ENCODE measurements at places on chromosomes 7 and 10.

DNA sequence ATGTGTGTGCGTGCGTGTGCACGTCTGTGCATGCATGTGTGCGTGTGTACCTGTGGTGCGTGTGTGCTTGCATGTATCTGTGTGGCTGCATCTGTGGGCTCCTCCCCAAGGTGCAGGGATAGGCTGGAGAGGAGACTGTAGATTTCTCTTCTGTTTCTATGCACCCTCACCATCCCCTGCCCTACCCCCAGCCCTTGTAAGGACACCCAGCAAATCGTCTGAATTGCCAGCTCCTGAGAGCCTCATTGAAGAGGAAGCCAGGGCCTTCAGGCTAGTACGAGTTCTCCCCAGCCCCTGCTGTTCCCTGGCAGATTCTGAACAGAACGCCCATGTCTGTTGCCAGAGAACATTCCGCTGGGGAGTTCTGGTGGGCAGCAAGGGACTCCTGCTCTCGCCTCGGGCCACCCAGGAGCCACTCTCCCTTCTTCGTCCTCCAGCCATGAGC is 17.0 kb upstream of the TRIM8 start:
- no peak for DNase-seq

- no peak for DNase-seq
Measured at GRCh38 chr7:73919694-73920375, 58.9 kb downstream of the TMEM270 start.

GRCh38 chr7:141511676-141512396 is 39.4 kb upstream of the AGK start:
- no peak for DNase-seq

- DNase-seq, result no peak
Measured at GRCh38 chr7:41879403-41879802, 176.5 kb upstream of the INHBA start.

DNA sequence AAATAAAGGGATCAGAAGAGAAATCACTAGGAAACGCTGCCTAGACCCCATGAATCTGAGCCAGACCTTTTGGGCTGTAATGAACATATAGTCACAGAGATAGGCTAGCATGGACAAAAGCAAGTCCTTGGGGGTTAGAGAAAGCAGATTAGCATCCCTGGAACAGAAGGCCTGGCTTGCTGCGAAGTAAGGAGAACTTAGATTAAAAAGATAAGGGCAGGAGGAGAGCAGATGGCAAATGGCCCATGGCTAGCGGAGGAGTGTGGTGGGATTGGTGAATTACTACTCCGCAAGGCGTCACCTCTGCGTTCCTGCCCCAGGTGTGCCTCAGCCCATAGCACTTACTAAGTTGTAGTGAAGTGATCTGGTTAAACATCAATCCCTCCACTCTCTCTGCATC is 92.3 kb upstream of the ZNF438 start:
- DNase-seq, result no peak

GRCh38 chr7:79182283-79182682 is 271.2 kb downstream of the MAGI2 start:
- no peak for DNase-seq

DNA sequence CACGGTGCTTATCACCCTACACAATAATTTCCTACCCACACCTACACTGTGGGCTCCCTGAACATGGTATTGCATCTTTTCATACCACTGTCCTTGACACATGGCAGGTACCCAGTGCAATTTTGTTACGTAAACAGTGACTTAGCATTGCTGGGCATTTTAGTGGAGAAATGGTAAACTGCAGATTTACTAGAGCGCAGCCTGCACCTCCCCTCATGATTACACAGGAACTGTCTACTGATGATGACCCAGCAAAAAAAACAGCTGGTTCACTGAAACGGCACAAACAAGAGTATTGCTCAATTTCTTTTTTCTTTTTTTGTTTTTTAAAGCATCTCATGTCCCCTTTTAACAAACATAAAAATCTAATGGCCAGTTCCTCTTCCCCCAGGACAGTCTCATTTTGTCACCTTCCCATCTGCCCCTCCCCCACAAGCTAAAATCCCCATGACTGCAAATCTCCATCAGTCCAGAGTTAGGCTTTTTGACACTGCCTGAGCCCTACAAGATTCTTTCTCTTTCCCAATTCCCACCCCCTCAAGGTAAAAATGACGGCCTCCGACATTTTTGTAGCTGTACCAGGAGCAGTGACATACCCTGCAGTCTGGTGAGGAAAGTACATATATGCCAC is 2.8 kb downstream of the ZNF746 start:
- DNase-seq, result no peak

DNA sequence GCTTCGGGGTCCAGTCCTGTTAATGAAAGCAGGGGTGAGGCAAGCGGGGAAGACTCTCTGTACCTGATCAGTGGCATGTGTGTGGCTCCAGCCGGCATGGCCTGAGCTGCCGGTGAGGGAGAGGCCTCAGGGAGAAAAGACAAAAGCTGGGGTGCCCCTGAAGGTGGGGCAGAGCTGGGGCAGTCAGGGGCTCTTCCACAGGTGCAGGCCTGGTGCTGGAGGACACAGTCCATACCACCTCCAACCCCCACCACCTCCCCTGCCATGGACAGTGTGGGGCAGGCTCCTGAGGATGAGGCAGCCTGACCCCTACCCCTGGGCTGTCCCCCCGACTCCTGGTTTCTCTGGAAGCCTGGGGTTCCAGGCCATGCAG is 129.5 kb downstream of the LHPP start:
- DNase-seq, result no peak

DNA sequence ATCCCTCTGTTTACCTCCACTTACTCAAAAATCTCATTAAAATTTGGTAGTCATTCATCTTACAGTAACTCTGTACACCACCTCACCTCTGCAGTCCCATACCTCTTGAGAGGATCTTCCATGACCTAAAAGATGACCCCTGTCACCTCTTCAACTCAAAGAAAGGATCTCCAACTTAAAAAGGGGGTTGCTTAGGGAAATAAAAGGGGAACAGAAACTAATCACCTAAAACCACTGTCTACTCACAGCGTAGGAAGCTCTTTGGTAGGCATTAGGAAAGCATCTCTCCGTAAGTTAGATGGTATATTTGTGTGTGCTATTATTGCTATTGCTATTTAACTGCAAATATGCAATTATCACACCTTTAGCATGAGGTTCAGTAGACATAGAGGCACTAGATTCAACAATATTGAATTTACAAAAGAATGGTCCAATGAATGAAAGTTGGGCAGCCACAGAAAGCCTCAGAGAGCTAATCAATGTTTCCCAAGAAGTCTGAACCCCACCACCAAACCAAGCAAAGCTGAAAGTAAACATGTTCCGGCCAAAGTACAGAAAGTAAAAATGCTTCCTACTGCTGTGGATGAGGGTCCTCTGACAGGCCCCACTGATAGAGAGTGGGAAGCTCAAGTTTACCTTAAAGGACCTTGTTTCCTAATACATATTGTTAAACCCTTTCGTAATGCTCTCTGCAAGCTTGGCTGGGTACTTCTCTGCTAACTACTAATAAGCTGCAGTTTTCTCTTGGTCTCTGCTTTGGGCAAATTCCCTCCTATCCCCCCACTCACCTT is 105.8 kb downstream of the GRM8 start:
- no peak for DNase-seq

GRCh38 chr10:123391275-123392028 is 237.2 kb downstream of the BUB3 start:
- no peak for DNase-seq

GRCh38 chr10:26438534-26439341 is 597 bp downstream of the APBB1IP start:
- no peak for DNase-seq

DNA sequence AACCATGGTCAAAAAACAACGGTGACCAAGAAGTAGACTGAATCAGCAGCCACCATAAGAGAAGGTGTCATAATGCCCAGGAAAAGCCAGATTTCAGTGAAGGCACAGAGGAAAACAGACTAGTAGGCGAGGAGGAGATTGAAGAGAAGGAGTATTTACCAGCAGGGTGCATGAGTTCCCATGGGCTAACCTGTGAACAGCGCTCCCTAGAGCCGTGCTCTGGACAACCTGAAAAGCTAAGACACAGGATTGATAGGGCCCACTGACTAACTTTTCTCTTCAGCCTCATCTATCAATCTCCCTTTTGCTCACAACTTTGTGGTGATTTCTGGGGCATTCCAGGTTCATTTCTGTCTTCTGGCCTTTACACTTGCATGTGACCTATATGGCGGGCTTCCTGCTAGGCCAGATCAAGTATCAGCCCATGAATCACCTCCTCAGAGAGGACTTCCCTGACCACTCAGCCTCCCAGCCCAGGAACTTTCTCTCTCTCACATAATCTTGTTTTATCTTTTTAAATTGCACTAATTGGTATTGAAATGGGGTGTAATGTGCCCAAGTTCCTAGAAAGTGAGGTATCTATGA is 12.8 kb downstream of the ANKRD22 start:
- DNase-seq, result no peak

GRCh38 chr7:155215576-155216325 is 81.9 kb upstream of the INSIG1 start:
- no peak for DNase-seq

GRCh38 chr7:1664711-1665548 is 5.1 kb upstream of the ELFN1 start:
- DNase-seq, result peak; percentile 47

DNA sequence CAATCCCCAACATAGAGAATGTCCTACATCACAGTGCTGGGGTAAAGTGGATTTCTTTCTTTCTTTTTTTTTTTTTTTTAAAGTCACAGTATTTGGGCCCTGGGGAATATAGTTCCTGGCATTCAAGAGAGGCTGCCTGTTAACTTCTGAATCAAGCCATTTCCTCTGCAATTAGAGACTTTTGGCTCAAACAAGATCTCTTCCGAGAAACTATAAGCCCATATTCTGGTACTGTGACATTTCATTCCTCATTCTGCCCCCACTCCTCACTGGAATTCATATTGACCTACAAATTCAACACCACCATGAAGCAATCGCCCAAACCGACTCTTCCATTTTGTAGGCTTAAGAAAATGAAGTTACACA is 187.4 kb downstream of the PHTF2 start:
- DNase-seq, result no peak

GRCh38 chr7:155167706-155168365 is 97.7 kb downstream of the HTR5A start:
- no peak for DNase-seq

- no peak for DNase-seq
Measured at GRCh38 chr10:121614613-121615434, 16.6 kb upstream of the FGFR2 start.

GRCh38 chr7:39631736-39632308 is 8.4 kb downstream of the RALA start:
- DNase-seq, result no peak

DNA sequence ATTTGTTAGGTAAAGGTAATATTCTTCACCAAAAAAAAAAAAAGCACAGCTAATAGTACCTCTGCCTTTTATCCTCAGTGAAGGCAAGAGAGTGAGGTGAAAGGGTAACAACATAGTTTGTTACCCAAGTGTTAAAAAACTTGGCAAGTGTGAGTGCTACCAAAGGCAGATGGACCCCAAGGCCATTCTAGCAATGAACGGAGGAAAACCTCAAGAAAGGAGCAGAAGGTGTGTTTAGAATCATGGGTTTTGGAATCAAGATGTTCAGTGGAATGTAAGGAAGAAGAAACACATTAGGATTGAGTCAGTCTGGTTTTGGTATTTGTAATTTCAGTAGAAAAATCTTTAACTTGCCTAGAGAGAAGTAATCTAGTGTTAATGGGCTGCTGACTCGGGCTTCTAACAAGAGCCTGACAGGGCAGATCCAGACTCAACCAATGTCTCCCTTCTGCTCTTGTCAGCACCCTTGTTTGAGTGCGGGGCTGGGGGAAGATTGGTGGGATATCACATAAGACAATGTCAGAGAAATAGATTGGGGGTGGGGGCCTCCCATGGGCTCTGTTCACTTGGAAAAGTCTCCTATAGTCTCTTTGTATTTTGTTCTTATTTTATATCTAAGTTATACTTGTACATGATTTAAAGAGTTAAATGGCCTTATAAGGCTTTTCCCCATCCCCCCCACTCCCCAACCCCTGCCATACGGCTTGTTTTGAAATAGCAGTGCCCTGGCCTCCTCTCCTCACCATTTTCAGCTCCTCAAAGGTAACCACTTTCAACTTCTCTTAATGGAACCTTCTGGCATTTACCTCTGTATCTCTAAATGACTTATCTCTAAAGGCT is 44.4 kb downstream of the SCD start:
- DNase-seq, result no peak

- DNase-seq, result peak; percentile 5
Measured at GRCh38 chr10:78781251-78781913, 287.4 kb upstream of the ZMIZ1 start.

- DNase-seq, result no peak
Measured at GRCh38 chr7:15234431-15234830, 327.4 kb downstream of the AGMO start.

DNA sequence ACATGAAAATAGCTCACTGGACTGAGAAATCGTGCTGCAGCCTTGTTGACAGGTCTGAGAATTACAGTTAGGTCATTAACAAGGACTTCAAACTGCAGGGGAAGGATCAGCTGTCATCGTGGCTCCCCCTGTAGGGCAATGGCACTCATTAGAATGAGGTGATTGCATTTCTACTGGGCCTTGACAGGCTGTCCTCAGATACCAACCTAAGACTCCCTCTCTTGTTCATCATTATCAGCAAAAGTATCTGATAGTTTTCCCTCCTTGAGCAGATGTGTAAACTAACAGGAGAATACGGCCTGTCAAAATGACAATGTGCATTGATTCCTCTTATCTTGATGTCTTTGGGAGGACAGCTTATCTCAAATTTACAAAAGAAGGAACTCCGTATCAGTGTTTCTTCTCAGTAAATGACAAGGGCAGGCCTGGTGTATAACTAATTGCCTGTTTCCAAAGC is 648.5 kb upstream of the LRRN3 start:
- DNase-seq, result no peak

- DNase-seq, result no peak
Measured at GRCh38 chr7:146414373-146414772, 297.8 kb downstream of the CNTNAP2 start.

DNA sequence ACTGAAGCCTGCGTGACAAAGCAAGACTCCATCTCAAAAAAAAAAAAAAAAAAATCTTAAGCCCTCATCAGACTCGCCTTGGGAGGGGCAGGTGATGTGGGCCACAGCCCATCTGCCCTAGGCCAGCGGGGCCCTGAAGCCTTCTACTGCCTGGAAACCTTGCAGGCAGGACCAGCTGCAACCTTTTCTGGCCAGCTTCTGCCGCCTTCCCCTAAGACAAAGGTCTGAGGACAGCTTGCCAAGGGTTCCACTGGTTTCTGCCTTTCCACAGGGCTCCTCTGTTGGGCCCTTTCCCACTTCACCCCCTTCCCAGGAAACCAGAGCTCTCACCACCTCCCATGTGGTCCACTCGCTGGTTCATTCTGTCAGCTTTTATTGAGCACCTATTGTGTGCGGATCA is 35.2 kb downstream of the UBTD1 start:
- no peak for DNase-seq

DNA sequence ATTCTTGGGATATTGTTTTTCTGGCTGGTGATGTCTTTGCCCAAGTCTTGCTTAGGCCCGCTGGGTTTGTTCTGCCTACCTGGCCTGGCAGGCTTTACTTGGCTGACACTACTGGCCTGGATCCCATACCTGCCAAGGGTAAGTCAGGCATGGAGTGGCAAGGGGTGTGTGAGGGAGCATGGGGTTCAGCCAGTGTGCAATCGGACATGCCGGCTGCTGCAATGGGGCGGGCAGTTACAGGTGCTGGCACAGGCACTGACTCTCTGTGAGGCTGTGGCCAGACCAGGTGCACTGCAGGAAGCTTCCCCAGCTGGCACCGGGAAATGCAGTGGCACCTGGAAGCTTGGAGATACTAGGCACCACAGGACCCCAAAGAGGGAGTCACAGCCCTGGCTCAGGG is 168.4 kb downstream of the PON1 start:
- DNase-seq, result no peak

Data from omental fat pad (tissue), 4 donors.